ENCODE measurements at places on chromosomes 5 and 9. TPM values are rescaled to one million over a fixed set of nuclear protein-coding genes. Genes with fewer than 3 reads are reported as not detected.

CSF2 gene
- not detected for total RNA-seq

LHX3 gene
- not detected for total RNA-seq

NFIB gene
- total RNA-seq, result 95.0 TPM

GCNT4 gene
- under 0.01 TPM for total RNA-seq

NSG2 gene
- total RNA-seq, result under 0.01 TPM

CHD1 gene
- 50.6 TPM for total RNA-seq

GFRA3 gene
- total RNA-seq, result 1.0 TPM

AK8 gene
- 0.52 TPM for total RNA-seq

CCIN gene
- total RNA-seq, result 1.0 TPM

GLDC gene
- total RNA-seq, result under 0.01 TPM

ABL1 gene
- total RNA-seq, result 27.7 TPM

RNF183 gene
- not detected for total RNA-seq

ADAMTS13 gene
- total RNA-seq, result 1.6 TPM

PBX3 gene
- total RNA-seq, result 14.1 TPM

CNTNAP3 gene
- total RNA-seq, result 4.2 TPM

TAF1L gene
- total RNA-seq, result not detected

PLAC8L1 gene
- total RNA-seq, result not detected

PCDHB9 gene
- 1.0 TPM for total RNA-seq

PCDHB7 gene
- 2.1 TPM for total RNA-seq

PPIC gene
- total RNA-seq, result 13.6 TPM

ORM1 gene
- 1.6 TPM for total RNA-seq

RAB24 gene
- total RNA-seq, result 12.0 TPM

CSF1R gene
- 31.3 TPM for total RNA-seq

DIMT1 gene
- 13.0 TPM for total RNA-seq

HMHB1 gene
- not detected for total RNA-seq

HSPA5 gene
- 48.5 TPM for total RNA-seq

TAF11L11 gene
- not detected for total RNA-seq

DND1 gene
- not detected for total RNA-seq

SMIM33 gene
- total RNA-seq, result not detected

TIMD4 gene
- total RNA-seq, result 3.1 TPM

DPM2 gene
- total RNA-seq, result 7.3 TPM

SREK1 gene
- total RNA-seq, result 73.1 TPM

NCS1 gene
- 19.3 TPM for total RNA-seq

SLC34A3 gene
- not detected for total RNA-seq

CARTPT gene
- not detected for total RNA-seq

LCN2 gene
- 2.1 TPM for total RNA-seq

GABRA6 gene
- total RNA-seq, result not detected

C5orf22 gene
- 13.0 TPM for total RNA-seq

GTF2H2 gene
- total RNA-seq, result 21.9 TPM

CCL27 gene
- not detected for total RNA-seq

CCDC183 gene
- 1.0 TPM for total RNA-seq

CTNND2 gene
- 0.52 TPM for total RNA-seq

DENND4C gene
- 74.6 TPM for total RNA-seq

BTNL3 gene
- total RNA-seq, result not detected

FOXB2 gene
- not detected for total RNA-seq

PCDHGA2 gene
- 1.6 TPM for total RNA-seq

RASGEF1C gene
- total RNA-seq, result 5.7 TPM
